Right atrium auricular region (tissue), 2 donors: ENCODE measurements at places on chromosomes 5 and 9. TPM values are rescaled to one million over a fixed set of nuclear protein-coding genes. Genes with fewer than 3 reads are reported as not detected.

Gene PDE6A
- total RNA-seq = not detected

Gene IFNA2
- total RNA-seq = not detected

- no peak for DNase-seq
These were observed 26.4 kb upstream of the GFPT2 start for GRCh38 chr5:180379355-180380070.

DNA sequence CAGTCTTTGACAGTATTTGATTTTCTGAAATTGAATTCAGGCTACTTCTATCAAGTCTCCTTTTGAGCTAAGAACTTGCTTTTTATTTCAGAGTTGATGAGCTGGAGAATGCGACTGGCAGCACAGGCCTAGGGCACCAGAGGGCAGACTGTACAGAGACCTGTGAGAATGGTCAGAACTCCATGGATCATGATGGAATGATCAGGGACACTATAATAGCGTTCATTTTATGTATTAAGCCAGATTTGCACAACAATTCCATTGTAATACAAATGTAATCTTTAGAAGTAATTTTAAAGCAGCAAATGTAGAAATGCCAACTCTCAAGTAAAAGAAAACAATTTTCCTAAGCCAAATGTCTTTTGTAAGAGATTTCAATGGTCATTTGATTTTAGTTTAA, 902.4 kb downstream of the NR2F1-AS1 start:
- DNase-seq = no peak

DNA sequence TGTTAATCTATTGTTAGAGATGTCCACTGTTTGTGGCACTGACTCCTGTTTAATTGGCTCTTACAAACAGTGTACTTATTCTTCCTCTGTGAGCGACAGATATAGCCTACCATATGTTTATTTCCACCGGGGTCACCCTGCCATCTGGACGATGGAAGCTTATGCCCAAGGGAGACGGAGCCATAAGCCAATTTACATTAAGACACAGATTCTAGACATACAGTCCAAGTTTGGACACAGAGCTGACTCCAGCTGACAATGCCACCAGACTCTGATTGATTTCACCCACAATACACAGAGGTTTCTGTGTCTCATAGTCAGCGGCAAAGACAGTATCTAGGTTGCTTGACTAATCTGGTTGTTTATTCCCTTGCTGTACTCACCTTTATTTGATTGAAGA, 198.9 kb downstream of the ENC1 start:
- DNase-seq = no peak

- no peak for DNase-seq
These were observed 119.3 kb downstream of the LMNB1 start for GRCh38 chr5:126896170-126896702.

DNA sequence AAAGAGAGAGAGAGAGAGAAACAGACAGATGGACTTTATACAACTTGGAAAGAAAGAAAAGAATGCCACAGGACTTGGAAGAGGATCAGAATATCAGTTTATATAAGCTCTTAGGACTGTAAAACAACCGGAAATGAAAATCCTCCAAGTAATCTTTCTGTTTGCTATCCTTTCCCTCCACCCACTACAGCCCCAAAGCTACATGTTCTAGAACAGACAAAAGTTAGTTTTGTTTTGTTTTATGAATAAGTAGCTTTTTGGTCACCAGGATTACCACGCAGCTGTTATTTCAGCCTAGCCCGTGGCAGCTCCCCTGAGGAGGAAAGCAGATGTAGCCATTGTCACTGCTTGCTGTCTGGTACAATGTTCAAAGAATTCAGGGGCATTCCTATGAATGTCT, 66.6 kb downstream of the SH3TC2 start:
- no peak for DNase-seq
